CD8-positive, alpha-beta T cell (primary cell): ENCODE measurements at places on chromosomes 4 and X.

DNA sequence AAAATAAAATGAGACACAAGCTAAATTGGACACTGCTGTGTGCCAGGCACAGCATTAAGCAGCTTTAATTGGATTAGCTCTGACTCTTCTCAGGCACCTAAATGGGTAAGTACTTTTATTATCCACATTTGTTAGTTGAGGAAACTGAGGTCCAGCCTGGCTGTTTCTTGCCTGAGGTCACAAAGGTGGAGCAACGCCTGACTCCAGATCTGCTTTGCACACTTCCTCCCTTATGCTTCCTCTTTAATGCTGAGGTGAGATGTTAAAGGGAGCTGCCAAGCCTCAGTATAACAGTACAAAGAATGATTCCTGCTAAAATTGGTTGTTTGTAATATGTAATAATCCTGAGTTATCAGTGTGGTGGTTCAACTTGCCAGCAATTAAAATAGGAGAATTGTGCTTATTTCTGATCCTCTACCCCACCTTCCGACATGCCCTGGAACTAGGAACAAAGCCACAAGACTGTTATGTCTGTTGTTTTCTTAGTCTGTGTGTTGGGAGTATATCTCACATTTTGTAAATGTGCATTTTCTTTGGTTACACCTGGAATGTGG is 74.4 kb downstream of the AFF1 start:
- DNase-seq = no peak

DNA sequence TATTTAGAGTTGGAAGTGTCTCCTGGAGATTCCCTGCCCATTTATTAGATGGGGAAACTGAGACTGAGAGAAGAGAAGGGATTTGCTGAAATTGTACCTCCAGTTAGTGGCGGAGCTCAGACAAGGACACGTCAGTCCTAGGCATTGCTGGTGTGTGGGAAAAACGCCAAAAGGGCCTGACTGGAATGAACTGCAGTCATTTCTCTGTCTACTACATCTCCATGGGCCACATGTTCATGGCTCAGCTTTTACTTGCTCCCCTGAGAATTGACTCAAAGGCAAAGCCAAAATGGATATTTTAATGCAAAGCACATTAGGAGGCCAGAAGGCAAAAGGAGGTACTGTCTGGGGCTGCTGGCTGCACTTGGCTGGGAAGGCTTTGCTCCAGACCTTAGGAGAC is 3.9 kb downstream of the TFDP3 start:
- DNase-seq = no peak

DNA sequence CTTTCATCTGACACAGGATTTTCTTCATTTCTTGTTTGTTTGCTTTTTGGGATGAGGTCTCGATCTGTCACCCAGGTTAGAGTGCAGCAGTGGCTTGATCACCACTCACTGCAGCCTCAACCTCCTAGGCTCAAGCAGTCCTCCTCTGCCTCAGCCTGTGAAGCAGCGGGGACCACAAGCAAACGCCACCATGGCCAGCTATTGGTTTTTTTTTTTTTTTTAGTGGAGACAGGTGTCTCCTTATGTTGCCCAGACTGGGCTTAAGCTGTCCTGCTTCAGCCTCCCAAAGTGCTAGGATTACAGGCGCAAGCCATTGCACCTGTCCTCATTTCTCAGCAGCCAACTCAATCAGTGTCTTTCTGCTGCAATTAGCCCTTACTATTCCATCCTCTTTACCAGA is 10.3 kb downstream of the SPRY1 start:
- DNase-seq = no peak

- DNase-seq = no peak
Measured at GRCh38 chr4:140297221-140297570, 76.2 kb upstream of the SCOC start.

GRCh38 chr4:110371016-110371770 is 104.8 kb upstream of the ENPEP start:
- DNase-seq = no peak

- DNase-seq = no peak
Measured at GRCh38 chr4:4847011-4847410, 12.5 kb upstream of the MSX1 start.

DNA sequence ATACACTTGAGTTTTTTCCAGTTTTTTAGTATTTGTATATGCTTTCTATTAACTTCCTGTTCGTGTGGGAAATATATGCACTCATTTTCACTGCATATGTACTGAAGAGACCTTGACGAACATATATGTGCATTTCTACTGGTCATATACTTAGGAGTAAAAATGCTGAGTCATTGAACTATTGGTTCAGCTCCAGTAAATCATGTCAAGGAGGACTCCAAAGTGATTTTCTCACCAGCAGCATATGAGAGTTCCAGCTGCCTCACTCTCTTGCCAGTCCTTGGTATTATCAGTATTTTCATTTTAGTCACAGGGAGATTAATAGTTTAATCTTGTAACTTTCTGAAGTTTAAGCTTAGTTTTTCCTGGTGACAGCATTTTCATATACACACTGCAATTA is 2750.2 kb downstream of the ARAP2 start:
- DNase-seq = no peak

DNA sequence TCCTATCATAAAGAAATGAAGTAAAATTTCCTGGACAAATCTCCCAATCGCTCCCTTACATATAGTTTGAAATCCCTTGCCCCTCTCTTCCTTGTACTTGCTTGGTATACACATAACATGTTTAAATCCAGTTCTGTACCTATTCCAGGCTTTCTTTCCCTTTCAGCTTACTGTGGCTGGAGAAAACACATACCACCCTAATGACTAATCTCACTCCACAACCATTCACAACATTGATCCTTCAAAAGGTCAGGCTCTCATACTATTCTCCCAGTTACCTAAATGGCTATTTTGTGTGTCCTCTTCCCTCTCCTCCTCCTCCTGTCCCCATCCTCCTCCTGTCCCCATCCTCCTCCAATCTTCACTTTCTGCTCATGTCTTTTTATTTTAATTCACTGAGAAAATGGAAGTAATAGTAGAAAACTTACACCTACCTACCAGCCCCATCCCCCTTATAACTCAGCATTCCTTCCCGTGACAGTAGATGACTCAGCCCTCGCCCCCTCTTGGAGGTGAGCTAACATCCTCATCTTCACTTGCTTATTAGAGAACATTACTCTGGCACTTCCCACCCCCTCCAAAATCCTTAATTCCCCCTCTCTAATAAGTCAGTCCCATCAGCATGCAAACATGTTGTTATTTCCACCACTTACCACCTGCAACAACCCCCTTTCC is 77.5 kb downstream of the IL15 start:
- DNase-seq = no peak

DNA sequence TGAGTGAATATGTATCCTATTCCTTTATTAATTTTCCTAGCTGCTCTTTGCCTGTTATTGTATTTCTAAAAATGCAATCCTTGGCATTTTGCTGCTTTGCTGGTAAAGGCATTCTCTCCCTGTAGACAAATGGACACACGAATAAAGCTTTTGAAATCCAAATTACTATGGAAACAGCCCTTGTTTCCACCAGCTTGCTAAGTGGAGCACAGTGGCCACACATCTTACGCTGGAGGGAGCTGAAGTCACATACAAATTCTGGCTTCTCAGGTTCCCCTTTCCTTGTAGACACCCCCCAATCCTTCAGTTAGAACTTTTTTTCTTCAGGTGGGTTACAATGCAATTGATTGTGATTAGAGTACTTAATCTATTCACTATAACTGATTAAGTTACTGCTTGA is 66.2 kb downstream of the AGA start:
- DNase-seq = peak; percentile 11

GRCh38 chr4:17469931-17470674 is 41.8 kb downstream of the QDPR start:
- no peak for DNase-seq

- DNase-seq = no peak
Measured at GRCh38 chrX:4935401-4935800, 1222.0 kb upstream of the PRKX start.

DNA sequence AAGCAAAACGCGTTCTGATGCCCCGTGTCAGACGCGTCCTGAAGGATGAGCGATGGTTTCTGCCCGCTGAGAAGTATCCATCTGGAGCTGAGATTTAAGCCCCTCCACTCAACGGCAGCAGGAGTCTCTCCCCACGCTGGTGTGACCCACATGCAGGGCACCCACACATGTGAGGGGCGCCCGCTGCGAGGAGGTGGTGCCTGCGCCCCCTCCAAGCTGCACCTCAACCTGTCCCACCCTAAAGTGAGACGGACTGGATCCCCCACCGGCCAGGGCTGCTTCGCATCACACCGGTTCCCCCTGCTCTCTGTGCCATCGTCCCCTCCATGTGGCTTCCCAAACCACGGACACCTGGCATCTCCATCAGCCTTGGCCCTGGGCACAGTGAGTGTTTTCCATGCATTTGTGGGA is 4.5 kb upstream of the PDE6B start:
- DNase-seq = no peak

DNA sequence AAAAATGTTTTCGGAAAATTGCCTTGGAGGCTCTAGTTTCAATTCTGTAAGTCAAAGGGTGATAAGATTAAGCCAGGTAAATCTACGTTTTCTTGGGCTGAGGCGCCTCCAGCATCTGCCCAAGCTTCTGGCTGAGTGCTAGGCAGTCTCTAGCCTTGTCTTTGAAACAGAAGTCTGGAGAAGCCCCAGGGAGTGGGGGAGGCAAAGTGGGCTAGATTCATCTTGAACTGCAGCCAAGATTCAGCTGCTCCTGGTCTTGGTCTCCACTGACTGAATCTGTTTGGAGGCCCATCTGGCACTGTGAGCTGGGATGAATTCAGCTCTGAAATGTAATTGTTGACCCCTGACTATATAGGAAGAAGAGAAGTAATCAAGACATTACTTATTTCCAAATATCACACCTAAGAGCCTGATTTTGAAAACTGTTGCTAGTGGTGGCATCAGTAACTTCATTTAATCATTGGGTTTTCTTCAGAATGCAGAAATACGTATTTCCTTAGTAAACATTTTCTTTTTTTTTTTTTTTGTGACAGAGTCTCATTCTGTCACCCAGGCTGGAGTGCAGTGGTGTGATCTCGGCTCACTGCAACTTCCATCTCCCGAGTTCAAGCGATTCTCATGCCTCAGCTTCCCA is 187.3 kb upstream of the LEF1 start:
- no peak for DNase-seq
